HTR-8/SVneo (cell line): ENCODE measurements at places on chromosomes 3 and 15.

GRCh38 chr3:2094941-2095340 is 3.7 kb upstream of the CNTN4 start:
- DNase-seq: no peak

- no peak for DNase-seq
These were observed 334.2 kb downstream of the KLF13 start for GRCh38 chr15:31660816-31661215.

DNA sequence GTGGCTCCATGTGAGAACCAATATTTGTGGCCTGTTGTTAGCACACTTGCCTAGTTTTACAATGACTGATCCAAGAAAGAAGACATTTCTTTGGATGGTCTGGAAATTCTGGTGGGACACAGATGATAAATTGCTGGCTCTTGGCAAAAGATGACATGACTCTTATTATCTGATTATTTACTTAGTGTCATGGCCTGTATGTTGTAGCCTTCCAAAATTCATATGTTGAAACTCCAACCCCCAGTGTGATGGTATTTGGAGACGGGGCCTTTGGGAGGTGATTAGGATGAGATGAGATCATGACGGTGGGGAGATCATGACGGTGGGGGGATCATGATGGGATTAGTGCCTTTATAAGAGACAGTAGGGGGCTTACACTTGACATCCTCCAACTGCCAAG is 30.0 kb upstream of the AKAP13 start:
- DNase-seq: no peak

- DNase-seq: no peak
These were observed 349 bp downstream of the PPIB start for GRCh38 chr15:64162478-64162868.

- peak; percentile 51 for DNase-seq
These were observed 1.3 kb downstream of the TLE3 start for GRCh38 chr15:70096215-70097062.

GRCh38 chr15:100111125-100112060 is 230.4 kb downstream of the ADAMTS17 start:
- DNase-seq: peak; percentile 88

- DNase-seq: no peak
These were observed 398 bp upstream of the RAB7A start for GRCh38 chr3:128725547-128726022.

DNA sequence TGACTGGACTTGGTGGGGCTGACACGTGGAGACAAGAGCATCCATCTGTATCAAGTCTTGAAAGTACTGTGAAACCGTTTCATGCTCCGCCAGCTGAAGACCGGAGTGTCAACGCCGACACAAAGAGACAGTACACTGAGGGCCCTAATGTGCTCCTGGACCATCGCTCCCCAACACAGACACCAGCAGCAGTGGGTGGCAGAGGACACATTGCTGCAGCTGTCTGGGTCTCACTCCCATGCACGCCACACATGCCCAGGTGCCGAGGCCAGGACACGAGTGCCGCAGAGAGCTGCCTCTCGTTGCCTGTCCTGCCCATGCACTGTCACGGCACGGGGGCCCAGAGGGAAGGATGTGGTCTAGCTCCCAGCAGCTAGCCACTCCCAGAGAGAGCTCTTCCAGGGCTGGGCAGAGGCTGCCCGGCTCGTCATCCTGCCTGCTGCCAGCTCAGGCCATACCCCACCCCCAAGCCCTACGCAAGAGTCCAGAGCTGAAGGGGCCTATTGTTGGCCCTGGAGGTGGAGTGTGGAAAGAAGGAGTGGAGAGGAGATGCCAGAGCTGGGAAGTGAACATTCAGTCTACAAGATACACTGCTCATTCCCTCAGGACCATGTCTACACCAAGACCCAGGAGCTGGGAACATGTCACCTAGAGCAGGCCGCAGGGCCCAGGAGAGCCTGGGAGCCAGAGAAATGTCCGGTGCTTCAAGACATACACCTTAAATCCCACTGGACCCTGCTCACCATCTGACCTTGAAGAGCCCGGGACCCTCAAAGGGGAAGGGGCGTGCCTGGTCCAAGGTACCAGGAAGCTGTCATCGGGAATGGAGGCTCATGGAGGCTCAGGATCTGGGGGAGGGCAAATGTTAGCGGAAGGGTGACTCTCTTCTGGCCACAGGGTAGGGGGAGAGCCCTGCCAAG is 7.7 kb downstream of the TNK2 start:
- DNase-seq: no peak

GRCh38 chr3:61192222-61192621 is 59.0 kb downstream of the FHIT start:
- DNase-seq: no peak

DNA sequence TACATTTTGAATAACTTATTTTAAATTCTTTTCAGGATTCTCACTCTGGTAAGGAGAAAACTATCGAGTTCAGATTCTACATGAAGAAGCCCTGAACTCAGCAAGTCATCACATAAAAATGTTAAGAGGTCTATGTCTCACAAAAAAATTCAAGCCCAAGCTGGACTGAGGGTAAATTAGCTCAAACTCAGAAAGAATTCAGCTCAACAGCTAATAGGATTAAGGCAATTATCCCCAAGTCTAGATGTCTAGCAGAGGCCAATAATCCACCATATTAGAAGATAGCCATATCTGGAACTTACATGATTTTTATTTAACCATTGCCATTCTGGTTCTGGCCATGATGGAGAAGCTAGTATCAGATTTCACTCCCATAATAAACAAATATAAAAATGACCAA is 909.7 kb downstream of the PLOD2 start:
- no peak for DNase-seq

DNA sequence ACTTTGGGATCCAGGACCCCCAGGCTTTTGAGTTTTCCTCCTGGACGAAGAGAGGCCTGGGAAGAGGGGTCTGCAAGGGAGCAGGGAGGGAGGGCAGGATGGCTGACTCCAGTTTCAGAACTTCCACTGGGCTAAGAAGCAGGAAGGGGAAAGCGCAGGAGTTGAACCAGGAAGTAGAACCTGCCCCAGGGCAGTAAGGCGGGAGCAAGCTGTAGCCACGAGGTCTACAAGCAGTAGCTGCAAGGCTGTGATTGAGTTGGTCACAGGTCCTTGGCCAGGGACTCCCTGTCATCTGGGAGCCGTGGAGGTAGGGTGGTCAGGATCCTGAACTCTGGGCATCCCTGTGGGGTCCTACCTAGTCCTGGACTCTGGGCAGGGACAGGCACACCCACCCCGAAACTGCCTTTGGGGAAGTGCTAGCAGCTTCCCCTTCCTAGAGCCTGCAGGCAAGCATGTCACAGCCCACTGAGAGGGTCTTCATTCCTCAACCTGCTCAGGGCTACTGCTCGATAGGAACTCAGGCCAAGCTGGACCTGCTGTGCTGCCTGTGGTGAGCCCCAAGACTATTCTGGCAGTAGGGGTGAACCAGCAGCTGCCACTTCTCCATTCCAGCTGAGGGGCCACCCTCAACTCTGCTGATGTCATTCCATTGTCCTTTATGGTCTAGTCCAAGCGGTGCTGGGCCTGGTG is 5.8 kb upstream of the GNAI2 start:
- no peak for DNase-seq

GRCh38 chr3:168061332-168061996 is 34.3 kb downstream of the GOLIM4 start:
- DNase-seq: no peak

GRCh38 chr15:99732751-99733267 is 428 bp downstream of the LYSMD4 start:
- no peak for DNase-seq

GRCh38 chr15:67120839-67121643 is 55.6 kb downstream of the SMAD3 start:
- peak; percentile 71 for DNase-seq

DNA sequence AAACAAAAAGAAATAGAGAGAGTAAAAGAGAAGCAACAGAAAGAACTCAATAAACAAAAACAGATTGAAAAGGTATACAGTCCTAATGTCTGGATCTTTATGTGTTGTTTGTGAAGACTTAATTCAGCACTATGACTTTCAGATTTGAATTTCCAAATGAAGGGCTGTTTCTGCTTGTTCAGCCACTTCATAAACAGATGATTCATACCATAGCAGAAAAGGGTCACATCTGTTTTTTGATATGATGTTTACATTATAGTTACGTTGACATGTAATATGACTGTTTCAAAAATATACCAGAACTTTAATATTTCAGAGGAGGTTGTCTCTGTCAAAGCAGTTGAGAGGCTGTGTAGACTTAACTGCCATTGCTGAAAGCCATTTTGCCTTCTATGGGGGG is 24.1 kb downstream of the ASB14 start:
- no peak for DNase-seq

DNA sequence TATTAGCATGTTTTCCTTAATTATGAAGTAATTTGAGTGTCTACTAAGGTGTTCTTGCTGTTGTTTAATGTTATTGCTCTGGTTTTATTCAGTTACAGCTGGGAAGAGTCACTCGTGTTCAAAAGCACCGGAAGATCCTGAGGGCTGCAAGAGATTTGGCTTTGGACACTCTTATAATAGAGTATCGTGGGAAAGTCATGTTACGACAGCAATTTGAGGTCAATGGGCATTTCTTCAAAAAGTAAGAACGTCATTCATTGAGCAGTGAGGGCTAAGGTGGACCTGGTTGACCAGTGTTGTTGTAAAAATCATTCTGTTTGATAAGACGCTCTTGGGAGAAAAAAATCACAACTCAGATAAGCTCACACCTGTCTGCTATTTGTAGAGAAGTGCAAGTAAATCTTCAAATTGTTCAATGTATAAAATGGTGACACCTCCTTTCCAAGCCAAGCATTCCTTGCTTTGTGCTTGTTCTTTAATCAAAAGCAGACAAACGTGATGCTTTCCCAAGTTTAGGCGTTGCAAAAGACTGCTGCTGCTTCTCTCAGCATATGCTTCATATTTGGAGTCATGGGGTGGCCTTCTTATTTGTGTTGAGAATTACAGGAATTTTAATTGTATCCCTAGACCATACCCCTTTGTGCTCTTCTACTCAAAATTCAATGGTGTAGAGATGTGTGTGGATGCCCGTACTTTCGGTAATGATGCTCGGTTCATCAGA is 44.2 kb downstream of the SETD5 start:
- no peak for DNase-seq

- no peak for DNase-seq
These were observed 135.9 kb downstream of the FEZF2 start for GRCh38 chr3:62237286-62237948.

DNA sequence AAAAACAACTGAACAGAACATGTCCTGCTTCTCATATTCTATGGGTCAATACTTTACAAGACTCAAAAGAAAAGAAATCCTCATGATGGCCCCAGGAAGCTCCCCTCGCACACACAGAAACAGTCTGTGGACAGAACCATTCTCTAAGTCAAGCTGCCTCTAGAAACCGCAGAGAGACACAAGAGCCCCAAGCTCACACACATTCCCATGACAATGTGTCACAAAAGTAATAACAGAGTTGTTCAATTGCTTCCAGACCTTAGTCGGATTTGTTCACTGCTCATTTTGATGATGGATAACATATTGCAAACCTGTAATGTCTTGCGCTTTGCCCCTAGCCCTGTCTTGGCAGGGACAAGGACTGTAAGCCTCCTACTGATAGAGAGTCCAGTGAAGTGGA is 60.9 kb downstream of the UMPS start:
- no peak for DNase-seq

DNA sequence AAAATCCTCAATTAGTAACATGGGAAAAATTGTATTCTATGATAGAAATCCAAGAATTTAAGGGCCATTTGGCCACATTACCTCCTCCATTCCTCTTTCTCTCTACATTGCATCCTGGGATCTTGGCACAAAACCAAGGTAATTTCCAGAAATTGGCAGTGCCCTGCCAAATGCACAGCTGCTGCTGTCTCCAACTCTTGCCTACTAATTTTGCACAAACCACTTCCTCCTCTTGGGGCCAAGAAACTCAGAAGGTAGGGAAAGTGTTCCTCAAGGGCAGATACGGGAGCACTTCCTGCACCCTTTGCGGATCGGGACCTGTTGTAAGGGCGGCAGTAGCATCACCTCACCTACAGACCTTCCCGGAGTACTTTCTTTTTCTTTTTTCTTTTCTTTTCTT is 57.8 kb downstream of the MAP3K13 start:
- DNase-seq: no peak

DNA sequence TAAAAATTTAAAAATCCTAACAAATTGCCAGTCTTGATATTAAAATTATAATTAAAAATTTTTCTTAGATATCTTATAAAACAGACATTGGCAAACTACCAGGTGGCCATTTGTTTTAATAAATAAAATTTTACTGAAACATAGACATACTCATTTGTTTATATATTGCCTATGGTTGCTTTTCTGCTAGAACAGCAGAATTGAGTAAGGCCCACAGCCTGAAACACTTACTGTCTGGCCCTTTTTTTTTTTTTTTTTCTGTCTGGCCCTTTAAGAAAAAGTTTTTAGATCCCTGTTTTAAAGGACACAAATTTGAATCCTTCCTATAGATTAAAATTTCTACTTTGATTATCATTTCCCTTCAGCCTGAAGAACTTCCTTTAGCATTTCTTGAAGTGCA is 60.5 kb upstream of the CTDSPL2 start:
- no peak for DNase-seq

DNA sequence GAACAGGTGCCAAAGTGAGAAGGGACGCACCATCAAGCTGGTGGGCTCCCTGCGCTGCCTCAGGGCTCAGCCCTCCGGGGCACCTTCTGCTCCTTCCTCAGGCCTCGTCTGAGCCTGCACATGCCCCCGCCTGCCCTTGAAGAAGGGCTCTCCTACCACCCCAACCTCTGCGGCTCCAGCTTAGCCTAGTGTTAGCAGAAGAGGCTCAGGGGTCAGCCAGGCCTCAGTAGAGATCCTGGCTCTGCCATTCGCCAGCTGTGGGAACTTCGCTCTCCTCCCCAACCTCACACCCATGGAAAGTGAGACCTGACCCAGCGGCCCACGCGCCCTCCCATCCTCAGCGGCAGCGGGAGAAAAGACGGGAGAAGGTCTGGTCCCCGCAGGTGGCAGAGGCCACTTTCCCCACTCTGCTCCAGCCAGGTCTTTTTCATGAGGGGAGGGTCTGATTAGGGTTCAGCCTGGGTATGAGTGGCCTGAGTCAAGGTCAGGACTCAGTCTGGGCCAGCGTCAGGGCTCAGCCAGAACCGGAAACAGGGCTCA is 8.2 kb downstream of the GRIP2 start:
- no peak for DNase-seq

DNA sequence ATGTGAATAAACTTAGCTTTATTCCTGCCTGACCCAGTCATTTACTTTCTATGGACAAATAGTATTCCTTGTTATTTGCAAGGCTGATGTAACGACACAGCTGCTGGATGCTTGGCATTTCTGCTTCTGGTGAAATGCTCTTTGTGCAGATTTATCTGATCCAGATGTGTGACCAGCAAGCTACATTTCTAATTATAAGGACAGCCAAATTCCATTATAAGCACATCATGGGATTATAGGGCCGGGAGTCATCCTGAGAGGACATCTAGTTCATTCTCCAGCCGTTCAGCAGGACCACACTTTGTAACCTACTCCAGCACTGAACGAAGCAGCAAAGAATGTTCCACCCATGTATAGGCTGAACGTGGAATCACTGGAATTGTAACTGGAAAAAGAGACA is 42.9 kb downstream of the FNDC3B start:
- no peak for DNase-seq
